ENCODE measurements at places on chromosomes 2 and 18.

DNA sequence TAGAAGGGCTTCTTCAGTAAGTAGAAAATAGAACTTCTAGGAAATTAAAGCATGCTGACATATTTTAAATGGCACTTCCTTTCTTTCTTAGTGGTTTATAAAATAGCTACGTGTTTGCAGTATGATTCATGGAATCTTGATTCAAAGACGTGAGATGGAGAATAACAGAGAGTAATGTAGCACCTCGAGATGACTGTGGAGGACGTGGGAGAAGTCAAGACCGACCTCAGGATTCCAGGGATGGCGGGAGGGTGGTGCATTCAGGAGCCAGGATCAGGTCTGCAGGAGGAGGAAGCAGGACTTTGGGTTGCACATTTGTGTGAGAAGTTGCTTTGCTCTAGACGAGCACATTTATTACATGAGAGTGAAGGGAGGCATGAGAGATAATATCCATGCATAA lies 56.0 kb downstream of the DCDC2C start:
- DNase-seq: no peak

DNA sequence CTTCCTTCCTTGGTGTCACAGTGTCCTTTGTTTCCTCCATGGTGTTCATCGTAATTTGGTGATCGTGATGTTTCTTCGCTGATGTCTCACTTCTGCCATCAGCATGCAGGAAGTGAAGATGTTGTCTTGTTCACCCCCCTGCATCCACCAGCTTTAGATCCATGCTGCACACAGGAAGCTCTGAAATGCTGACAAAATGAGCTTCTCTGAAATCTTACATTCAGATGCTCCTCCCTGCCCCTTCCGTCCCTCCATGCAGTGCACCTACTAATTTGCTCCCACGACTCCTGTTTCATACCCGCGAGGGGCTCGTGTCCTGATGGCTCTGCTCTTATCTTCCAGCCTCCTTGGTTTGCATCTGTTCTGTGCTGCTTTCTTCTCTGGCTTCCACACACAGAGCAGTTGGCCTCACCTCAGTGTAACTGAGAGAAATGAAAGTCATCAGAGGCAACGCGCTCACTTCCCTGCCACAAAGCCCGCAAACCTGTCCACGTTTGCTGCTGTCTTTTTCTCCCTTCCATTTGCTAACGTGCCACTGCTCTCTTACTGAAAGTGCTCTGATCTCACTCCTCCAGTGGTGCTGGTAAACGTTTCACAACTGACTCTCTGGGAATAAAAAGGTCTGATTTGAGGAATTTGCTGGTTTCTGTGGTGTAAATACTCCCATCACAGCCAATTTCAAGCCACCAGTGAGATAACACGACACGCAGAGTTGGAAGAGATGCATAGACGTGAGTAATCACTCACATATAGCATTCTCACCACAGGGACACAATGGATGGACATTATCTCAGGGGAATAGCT lies 41.0 kb upstream of the MGAT4A start:
- no peak for DNase-seq

DNA sequence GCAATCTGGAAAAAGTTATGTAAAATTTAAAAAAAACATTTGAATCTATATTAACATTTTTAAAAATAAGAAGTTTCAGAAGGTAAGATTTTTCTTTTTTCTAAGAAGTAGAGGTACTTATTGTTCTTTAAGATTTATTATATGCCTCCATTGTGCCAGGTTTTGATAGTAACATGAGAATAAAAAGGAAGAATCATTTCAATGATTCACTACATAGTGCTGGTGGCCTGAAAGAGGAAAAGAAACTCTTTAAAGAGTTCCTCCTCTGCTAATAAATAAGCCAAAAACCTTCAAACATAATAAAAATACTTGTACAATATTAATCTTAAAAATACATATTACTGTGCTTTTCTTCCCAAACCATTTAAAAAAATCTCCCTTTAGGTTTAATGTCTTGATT lies 69.0 kb downstream of the ANKRD44 start:
- DNase-seq: no peak

- no peak for DNase-seq
Observed at GRCh38 chr18:35662293-35663062, 80.9 kb downstream of the GALNT1 start.

DNA sequence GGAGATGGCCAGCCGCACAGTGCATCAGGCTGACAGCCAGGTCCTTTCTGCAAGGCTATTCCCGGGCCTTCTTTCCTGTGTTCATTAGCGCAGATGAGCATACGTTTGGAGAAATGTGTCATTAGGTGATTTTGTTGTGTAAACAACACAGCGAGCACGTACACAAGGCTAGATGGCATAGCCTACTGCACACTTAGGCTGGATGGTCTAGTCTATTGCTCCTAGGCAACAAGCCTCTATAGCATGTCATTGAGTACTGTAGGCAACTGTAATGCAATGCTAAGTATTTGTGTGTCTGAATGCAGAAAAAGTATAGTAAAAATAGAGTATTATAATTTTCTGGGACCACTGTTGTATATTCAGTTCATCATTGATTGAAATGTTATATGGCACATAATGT lies 50.9 kb upstream of the PHLPP1 start:
- no peak for DNase-seq

DNA sequence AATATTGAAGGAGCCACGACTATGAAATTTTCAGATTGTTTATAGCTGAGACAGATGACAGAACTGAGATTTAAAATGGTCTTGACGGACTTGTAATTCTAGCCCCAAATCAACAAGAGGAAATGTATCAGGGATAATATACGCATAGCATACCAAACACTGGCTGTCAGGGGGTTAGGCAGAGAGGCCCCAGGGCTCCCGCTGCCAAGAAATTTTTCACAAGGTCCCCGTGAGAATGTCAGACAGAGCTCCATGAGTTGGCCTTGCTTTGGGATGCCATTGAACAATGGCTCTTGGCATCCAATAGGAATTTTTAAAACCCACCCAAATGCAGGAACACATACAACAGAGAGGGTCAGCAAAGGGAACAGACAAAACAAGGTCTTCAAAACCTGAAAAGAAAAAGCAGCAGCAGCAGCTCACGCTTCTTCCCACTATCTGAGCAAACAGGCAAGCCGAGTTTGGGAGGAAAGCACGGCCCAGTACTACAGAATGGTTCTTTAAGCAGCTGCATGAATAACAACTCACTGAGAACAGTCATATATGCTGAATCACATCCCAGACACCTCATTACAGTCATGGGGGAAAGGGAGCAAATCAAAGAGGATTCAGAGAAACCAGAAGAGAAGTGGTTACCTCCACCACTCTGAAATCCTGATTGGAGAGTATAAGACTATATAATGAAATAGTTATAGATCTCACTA lies 445.6 kb downstream of the RND3 start:
- no peak for DNase-seq

DNA sequence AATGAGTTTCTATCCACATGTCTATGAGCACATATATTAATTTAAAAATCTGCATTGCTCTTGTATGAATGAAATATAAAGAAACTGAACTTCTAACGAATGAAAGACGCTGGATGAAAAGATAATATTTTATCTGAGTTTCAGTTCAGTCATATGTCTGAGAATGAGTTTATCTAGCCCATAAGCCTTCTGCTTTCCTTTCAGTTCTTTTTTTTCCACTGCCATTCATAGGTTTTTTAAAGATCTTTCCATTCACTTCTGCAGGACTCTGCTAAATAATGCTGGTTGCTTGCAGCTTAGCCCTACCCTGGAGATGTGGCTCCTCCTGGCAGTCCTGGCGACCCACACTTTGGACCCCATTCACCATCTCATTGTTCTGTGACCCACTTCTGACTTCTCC lies 109.0 kb downstream of the BCL2 start:
- no peak for DNase-seq

GRCh38 chr2:96608469-96609455 lies 29.4 kb downstream of the KANSL3 start:
- no peak for DNase-seq

DNA sequence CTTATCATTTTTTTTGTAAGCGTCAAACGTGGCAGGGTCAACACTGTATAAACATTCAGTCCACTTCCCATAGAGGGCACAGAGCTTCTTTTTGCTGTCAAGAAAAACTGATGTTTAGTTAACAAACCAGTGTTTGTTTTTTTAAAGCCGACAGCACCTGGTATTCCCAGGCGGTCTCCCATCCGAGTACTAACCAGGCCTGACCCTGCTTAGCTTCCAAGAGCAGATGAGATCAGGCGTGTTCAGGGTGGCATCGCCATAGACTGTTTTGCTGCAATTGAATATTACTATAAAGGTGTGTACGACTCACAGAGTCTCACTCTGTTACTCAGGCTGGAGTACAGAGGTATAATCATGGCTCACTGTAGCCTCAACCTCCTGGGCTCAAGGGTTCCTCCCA lies 31.5 kb downstream of the CABYR start:
- no peak for DNase-seq

DNA sequence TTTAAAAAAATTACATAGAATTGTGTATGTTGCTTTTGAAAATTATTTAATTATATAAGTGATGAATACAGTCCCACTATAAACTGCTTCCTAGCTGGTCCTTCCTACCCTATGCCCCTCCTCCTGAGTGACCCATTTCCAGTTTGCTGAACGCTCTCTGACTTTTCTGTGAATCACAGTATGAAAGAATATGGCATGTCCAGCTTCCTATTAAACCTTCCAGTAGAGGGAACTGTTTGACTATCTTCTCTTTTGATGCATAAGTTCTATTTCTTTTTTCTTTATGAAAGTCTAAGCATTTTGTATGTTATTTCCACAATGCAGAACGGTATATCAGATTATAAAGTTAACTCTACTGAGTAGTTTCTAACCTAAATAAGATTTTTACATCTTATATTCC lies 41.3 kb downstream of the PSMG2 start:
- no peak for DNase-seq

GRCh38 chr18:62001396-62001795 lies 108.6 kb upstream of the RNF152 start:
- no peak for DNase-seq

DNA sequence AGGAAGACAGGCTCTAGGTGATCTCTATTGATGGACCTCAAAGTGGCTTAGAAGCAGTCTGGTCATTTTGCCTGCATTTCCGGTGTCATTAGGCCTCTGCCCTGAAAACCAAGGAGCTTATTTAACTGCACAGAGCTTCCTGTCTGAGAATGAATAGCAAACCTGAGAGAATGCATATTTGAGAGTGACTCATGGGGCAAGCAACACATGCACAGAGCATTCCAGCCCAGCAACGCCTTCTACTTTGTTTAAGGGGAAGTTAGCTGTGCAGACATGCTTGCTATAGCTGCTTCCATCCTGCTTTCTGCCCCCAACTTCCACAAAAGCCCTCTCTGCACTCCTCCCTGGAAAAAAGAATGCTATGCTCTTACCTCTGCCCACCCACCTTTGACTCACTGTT lies 232.8 kb downstream of the GRB14 start:
- DNase-seq: no peak
